ENCODE measurements at places on chromosomes 3 and 15. TPM values are rescaled to one million over a fixed set of nuclear protein-coding genes. Genes with fewer than 3 reads are reported as not detected.

TM2D3 gene
- total RNA-seq, result 32.6 TPM

TPRG1 gene
- 46.6 TPM for total RNA-seq

ZBTB47 gene
- 7.4 TPM for total RNA-seq

LYZL4 gene
- not detected for total RNA-seq

ZNF660 gene
- total RNA-seq, result 2.7 TPM

RAD51 gene
- 0.25 TPM for total RNA-seq

BLM gene
- 15.1 TPM for total RNA-seq

GPR149 gene
- not detected for total RNA-seq

CELF6 gene
- 0.14 TPM for total RNA-seq

C3orf85 gene
- total RNA-seq, result 8.5 TPM

CAMK2N2 gene
- not detected for total RNA-seq

FGF7 gene
- 0.33 TPM for total RNA-seq

LXN gene
- total RNA-seq, result 1.7 TPM

IL5RA gene
- 0.08 TPM for total RNA-seq

DCBLD2 gene
- 12.7 TPM for total RNA-seq

FGD5 gene
- 2.8 TPM for total RNA-seq

GHSR gene
- not detected for total RNA-seq

B2M gene
- total RNA-seq, result 2,879 TPM

GOLGA8Q gene
- 2.7 TPM for total RNA-seq

REC114 gene
- total RNA-seq, result not detected

ROBO1 gene
- 5.8 TPM for total RNA-seq

HDC gene
- 3.0 TPM for total RNA-seq

RAB7A gene
- total RNA-seq, result 34.6 TPM

PRTG gene
- total RNA-seq, result 2.4 TPM
